IMR-90 (cell line): ENCODE measurements at places on chromosomes 2 and 18. TPM values are rescaled to one million over a fixed set of nuclear protein-coding genes. Genes with fewer than 3 reads are reported as not detected.

Gene GKN2
- total RNA-seq: not detected in 2 replicates

Gene LAMA3
- total RNA-seq: 0.18 and 0.28 TPM in 2 replicates

Gene COL3A1
- total RNA-seq: 408 and 411 TPM in 2 replicates

Gene CNRIP1
- 23.3 and 25.6 TPM in 2 replicates for total RNA-seq

Gene SGPP2
- not detected in 2 replicates for total RNA-seq

Gene SLC9A2
- not detected in 2 replicates for total RNA-seq

Gene B3GNT7
- total RNA-seq: under 0.01 TPM in 2 replicates

Gene NPHP1
- 1.8 and 2.8 TPM in 2 replicates for total RNA-seq

Gene PER2
- 2.8 and 3.2 TPM in 2 replicates for total RNA-seq

Gene PAIP2B
- 0.18 and 0.28 TPM in 2 replicates for total RNA-seq

Gene APOB
- total RNA-seq: under 0.01 TPM in 2 replicates

Gene TUBA3E
- total RNA-seq: not detected in 2 replicates

Gene LYPD6
- 0.90 and 1.4 TPM in 2 replicates for total RNA-seq

Gene REG3G
- total RNA-seq: not detected in 2 replicates

Gene ST6GAL2
- not detected in 2 replicates for total RNA-seq

Gene SLC14A1
- total RNA-seq: 21.7 and 31.9 TPM in 2 replicates

Gene C1QL2
- not detected in 2 replicates for total RNA-seq

Gene CDK5R2
- not detected in 2 replicates for total RNA-seq

Gene ANAPC1
- total RNA-seq: 50.7 and 70.0 TPM in 2 replicates

Gene NEU2
- not detected in 2 replicates for total RNA-seq

Gene YIPF4
- 3.6 and 15.8 TPM in 2 replicates for total RNA-seq
